ENCODE measurements at places on chromosomes 6 and 20. TPM values are rescaled to one million over a fixed set of nuclear protein-coding genes. Genes with fewer than 3 reads are reported as not detected.

Gene CDSN
- total RNA-seq, result not detected

DNA sequence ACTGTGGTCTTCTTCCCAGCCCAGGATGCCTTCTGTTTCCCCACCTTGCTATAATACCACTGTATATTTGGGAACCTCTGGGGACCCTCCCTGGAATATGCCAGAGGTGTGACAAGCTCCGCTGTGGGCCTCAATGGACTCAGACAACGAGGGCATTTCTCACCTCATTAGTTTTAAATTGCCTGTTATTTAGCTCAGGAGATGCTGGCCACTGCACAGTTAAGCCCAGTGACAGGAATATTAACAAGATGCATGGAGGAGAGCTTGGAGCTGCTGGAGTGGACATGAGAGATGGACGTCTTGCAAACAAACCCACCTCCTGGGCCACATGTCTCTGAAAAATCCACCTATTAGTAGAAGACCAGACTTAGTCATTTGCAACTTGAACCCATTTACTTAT is 435.2 kb upstream of the CHD6 start:
- no peak for DNase-seq

DNA sequence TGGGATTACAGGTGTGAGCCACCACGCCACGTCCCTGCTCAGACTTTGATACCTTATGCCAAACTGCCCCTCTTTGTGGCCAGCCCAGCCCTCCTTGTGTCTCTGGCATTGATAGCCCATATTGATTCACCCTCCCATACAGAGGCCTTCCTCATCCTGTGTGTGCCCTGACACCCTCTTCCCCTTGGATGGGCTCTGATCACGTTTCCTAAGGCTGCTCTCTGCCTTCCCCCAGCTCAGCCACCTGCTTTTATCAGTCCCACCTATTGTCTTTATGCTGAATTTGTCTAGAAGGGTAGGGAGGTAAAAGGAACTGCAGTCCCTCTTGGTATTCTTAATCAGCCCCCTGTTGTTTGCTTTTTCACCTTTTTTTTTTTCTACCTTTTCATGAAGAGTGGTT is 95.9 kb downstream of the CDKAL1 start:
- DNase-seq, result no peak

Gene RIPOR2
- 21.3 TPM for total RNA-seq

- DNase-seq, result peak; percentile 56
Observed at GRCh38 chr6:144265390-144265789, 19.7 kb upstream of the UTRN start.

- no peak for DNase-seq
Observed at GRCh38 chr6:5671601-5672559, 334.8 kb downstream of the NRN1 start.
